ENCODE measurements at places on chromosomes 12 and 14.

GRCh38 chr14:40292664-40293063 is 860.4 kb upstream of the FBXO33 start:
- no peak for DNase-seq

DNA sequence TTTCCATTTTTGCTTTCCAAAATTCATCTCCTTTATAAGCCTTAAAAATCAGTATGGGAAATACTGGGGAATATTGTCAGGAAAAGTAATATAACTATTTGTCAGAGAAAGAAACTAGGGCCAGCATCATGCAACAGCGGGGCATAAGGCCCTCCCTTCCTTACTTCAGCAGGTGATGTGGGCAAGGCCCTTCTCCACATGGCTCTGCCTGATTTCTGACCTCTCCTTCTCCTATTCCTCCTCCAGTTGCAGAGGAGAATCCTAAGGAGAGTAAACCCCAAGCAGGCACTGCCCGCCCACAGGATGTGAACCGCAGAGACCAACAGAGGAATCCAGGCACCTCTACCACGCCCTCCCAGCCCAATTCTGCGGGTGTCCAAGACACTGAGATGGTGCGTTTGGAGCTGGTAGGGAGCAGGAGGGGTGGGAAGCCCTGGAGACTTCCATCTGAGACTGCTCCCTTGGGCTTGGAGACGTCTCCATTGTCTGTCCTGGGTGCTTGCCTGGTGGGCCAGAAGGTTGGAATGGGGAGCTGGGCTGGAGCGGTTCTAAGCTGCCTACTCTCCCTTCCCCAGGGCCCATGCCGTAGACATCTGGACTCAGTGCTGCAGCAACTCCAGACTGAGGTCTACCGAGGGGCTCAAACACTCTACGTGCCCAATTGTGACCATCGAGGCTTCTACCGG is 2.7 kb upstream of the SOAT2 start:
- no peak for DNase-seq

- DNase-seq: no peak
These were observed 6.0 kb downstream of the GAPDH start for GRCh38 chr12:6540181-6540877.

GRCh38 chr14:76257111-76257803 is 105.5 kb downstream of the GPATCH2L start:
- DNase-seq: no peak

DNA sequence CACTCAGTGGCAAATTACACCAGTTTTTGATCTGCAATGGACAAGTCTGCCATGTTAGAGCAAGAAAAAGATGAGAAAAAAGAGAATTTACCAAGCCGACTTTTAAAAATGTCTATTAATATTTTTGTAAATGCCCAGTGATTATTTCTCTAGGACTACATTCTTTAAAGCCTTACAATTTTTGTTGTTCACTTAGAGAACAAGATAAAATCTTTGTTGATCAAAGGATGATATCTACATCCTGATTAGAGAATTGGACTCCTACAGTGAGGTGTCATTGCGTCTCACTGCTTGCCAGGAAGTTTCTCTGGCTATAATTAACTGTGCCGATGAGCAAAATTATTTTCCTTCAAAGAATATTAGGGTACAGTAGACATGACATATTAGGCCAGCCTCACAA is 1.7 kb upstream of the CFAP54 start:
- no peak for DNase-seq
